Muscle of back (tissue), 13 donors: ENCODE measurements at places on chromosomes 3 and 15.
A peak's percentile ranks its signal among the peaks of the same experiment; 100 is the strongest.

GRCh38 chr3:126983653-126984390, 907 bp downstream of the PLXNA1 start:
- DNase-seq, result peak; percentile 84

DNA sequence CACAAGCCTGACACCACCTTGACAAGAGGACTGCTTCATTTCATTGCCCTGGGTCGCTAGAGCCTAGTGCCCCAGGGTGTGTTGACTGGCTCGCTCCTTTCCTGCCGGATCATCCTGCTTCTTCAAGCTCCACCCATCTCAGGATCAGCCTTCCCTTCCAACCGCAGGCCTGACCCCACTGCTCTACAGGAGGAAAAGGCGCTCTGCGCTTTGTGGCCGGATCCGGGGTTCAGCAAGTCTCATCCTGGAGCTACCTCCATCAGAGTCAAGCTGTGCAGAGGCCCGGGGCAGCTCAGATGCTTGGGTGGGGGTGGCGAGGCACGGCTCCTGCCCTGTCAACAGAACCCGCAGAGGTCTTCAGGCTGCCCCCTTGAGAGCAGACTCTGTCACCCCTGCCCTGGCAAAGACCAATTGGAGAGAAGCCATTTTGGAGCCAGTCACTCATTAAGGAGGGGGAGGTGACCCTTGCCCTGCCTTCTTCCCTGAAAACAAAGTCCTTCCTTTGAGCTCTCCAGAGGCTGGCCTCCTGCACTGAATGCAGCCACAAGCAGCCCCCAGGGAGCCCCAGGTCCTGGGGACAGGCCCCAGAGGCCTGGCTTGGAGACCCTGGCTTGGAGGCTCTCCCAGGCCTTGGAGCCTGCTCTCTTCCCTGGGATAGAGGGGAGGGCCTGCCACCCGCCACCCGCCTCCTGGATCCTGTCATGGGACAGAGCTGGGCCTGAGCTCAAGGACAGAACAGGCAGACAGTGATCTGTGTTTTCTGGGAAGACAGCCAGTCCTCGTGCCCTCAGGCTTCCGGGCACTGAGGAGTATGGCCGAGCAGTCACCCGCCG, 80.3 kb downstream of the CPN2 start:
- DNase-seq, result peak; percentile 85

- DNase-seq, result no peak
Measured at GRCh38 chr3:127477396-127477795, 113.1 kb downstream of the TPRA1 start.

DNA sequence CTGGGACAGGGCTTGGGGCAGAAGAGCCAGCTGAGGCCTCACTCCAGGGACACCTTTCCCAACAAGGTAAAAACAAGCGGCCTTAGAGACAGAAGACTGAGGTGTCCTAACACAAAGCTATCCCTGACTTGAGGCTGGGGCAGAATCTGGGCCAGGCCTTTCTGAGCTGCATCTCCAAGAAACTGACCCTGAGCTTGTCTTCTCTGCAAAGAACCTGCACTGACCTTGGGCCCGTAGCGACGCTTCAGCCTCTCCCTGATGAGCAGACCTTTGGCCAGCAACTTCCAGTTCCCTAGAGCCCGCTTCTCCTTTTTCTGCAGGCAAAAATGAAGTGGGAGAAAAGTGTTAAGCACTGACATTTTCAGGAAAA, 22.2 kb downstream of the TMEM43 start:
- DNase-seq, result no peak

GRCh38 chr3:14459787-14460186, 57.4 kb downstream of the SLC6A6 start:
- no peak for DNase-seq

- peak; percentile 43 for DNase-seq
Measured at GRCh38 chr3:106208251-106208650, 339.4 kb upstream of the CBLB start.

DNA sequence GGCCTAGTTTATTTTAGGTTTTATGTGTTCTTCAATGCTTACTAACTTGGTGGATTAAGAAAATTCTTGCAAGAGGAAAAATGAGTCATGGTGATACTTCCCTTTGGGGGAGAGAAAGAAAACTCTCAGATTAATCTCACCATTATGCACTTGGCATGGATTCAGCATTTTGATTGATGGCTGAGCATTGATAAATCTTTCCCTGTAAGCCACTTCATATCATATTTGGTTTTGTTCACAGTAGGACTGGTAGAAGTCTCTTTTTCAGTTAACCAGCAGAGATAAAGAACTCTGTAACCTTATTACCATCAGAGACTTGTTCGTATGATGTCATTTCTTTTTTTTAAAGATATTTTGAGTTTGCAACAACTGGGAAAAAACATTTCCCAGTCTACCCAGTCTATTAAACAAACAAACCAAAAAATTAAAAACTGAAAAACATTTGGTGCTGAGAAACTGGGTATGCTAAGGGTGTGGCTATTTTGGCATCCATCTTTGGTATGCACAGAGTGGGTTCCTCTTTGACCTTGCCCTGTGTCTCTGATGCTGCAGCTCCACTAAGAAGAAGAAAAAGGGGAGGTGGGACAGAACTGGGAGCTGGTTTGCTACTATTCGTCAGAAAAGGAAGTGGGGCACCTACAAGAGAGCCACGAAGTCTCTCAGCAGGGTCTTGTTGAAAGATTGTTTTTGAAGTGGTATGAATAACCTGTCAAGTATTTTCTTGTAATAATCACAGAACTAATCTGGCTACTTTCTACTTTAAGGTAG, 17.2 kb downstream of the TMOD3 start:
- peak; percentile 18 for DNase-seq

GRCh38 chr3:197083486-197083885, 53.9 kb upstream of the MELTF start:
- DNase-seq, result peak; percentile 51

- DNase-seq, result no peak
Measured at GRCh38 chr15:71281256-71281655, 166.0 kb downstream of the THSD4 start.
